ENCODE measurements at places on chromosomes 13 and 19.

DNA sequence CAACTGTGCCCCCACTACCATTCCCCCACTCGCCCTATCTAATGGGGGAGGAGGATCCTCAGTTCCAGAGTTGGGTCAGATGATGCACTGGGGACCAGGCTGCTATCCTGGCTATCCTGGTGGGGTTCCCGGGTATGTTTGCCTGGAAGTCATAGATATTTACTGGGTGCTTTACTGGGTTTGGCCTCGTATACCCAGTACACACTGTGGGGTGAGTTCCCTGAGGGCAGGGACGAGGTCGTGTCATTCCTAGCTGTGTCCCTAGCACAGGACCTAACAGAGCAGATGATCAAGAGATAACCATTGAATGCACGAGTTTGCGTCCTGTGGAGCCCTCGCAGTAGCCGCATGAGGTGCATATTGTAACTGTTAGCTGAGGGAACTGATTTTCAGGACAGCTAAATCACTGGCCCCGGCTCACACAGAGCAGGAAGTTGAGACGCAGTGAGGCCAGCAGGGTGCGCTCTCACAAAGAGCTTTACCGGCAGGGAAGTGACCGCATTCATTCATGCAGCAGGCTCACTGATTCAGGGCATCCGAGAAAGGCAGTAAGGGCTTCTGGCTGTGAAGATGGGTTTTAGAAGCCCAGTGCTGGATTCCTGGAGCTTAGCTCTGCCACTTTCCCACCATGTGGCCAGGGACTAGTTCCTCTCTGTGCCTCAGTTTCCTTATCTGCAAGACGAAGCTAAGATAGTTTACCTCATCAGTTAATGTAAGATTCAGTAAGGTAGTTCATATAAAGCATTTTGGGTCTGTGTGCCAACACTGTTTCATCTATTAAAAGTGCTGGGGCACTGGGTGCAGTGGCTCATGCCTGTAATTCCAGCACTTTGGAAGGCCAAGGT, 6.0 kb downstream of the RUVBL2 start:
- peak; percentile 35 for DNase-seq

- DNase-seq, result no peak
These were observed at the start of gene HS6ST3 for GRCh38 chr13:96089749-96090239. TSS of gene HS6ST3 (plus strand) at chr13:96090107.

DNA sequence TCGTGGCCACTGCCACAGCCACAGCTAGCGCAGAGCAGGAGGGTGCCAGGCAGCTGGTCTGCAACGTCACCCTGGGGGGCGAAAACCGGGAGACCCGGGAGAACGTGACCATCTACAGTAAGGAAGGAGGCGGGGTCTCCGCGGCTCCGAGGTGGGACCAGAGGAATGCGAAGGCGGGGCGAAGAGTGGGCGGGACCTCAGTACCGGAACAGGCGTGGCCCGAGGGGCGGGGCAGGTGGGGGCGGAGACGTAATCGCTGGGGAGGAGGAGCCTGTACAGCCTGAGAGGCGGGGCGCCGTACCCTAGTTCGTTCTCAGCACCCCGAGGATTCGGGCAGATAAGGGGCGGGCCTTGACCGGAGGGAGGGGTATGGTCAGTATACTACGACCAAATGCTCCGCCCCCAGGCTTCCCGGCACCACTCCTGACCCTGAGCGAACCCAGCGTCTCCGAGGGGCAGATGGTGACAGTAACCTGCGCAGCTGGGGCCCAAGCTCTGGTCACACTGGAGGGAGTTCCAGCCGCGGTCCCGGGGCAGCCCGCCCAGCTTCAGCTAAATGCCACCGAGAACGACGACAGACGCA, 2.5 kb downstream of the ICAM5 start:
- peak; percentile 52 for DNase-seq

DNA sequence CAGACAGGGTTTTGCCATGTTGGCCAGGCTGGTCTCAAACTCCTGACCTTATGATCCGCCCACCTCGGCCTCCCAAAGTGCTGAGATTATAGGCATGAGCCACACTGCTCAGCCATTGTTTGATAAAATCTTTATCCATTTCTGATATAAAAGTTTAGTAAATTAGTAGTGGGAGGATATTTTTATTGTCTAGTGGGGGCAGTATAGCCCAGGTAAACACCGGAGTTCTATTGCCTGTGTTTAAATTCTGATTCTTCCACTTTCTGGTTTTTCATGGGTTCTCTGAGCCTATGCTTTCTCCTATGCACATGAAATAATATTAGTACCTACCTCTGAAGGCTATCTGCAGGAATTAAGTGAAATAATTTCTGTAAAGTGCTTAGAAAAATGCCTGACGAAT, 20.1 kb upstream of the ARHGEF18 start:
- no peak for DNase-seq

DNA sequence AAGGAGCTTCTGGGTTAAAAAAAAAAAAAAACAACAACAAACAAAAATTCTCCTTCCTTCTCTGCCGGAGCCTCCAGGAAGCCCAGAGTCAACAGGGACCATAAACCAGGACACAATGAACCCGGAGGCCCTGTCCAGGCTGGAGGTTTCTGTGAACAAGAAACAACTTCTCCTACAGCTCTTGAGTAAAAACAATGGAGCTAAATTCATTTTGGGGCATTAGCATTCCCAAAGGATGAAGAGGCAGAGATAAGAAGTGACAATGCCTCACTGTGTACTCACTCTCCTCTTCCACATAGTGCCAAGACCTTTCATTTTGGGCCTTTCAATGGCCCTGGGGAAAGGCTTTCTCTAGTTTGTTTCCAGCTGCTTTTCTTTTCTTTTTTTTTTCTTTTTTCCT, 9.0 kb downstream of the RHPN2 start:
- DNase-seq, result no peak

GRCh38 chr19:13396250-13397080, 109.8 kb downstream of the CACNA1A start:
- DNase-seq, result no peak

DNA sequence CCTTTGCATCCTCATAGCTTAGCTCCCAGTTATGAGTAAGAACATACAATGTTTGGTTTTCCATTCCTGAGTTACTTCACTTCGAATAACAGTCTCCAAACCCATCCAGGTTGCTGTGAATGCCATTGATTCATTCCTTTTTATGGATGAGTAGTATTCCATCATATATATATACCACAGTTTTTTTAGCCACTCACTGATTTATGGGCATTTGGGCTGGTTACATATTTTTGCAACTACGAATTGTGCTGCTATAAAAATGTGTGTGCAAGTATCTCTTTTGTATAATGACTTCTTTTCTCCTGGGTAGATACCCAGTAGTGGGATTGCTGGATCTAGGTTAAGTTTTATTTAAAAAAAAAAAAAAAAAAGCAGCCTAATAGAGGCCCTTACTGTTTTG, 14.1 kb downstream of the TNFRSF19 start:
- no peak for DNase-seq

DNA sequence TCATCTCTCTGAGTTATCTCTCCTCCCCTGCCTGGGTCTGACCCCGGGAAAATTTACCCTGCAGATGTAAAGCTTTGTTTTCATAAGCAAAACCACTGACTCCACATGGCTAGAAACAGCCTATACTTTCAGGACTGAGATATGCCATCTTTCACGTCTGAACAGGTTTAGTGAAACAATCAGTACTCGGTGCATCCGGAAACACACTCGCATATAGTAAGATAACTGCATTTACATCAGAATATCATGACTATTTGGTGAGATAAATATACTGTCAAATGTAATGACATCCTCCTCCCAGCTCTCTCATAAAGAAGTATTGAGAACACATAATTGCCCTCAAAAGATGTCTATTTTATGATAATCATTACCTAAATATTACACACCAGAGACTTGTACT, 172.8 kb downstream of the EFNB2 start:
- DNase-seq, result no peak

DNA sequence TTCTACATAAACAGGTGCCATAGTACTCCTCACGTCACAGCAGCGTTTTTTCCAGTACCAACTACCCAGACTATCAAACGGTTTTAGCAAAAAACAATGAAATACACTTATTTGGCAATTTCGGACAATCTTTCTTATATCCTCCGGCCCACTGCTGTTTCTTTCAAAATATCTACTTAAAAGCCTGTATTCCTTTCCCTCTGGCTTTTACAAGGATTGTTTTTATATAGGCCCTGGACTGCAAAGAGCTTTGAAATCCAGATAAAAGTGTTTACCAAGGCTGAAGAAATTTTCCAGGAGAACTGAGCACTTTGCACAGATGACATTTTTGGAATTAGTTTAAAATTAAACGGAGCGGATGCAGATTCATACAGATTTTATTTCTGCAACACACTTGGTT, 255.9 kb upstream of the STARD13 start:
- no peak for DNase-seq

DNA sequence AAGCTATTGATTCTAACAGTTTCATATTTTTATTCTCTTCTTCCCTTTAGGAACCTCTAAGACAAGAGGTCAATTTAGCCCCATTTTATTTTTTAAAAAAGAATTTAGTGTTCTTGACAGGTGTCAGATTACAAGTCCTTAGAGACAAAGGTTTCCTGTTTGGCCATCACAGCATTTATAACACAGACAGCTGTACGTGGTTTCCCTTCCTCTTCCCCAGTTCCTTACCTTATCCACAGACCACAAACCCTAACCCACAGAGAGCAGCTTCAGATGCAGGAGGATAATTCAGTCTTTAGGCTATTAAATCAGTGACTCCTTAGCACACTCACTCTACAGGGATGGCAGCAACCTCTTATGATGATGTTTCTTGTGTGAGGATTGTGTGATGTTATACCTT, 1210.1 kb downstream of the DIAPH3 start:
- DNase-seq, result no peak

DNA sequence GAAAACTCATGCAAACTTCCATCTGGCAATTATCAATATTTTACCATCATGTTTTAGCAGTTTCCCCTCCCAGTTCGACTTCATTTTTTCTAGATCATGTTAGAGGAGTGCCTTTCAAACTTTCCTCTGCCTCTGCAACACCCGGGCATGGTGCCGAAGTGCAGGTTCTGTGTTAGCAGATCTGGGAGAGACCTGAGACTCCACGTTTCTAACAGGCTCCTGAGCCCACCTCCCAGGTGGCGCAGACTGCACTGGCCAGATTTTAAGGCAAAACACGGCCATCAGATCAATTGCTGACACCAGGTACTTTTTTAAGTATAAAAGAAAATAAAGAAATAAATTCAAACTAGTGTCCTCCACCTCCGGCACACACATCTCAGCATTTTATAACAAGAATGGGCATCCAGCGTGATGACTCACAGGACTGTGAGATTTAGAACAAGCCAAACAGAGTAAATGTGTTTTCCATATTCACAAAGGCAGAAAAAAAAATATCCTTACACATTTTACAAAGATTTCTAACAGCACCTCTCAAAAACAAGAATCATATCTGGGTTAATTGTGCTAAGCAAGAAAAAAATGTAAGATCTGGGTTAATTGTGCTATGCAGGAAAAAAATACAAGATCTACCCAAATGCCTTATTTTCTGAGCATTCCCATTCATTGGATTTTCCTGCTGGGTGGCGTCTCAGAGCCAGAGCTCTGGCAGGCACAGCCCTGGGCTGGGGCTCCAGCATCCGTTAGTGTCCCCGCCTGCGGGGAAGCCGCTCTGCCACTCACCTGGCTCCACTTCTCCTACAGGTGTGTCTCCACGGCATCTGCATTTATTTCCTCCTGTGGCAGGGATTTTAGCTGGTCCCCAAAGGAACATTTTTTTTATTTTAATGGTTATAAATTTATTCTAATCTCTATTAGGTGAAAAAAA, 127.9 kb upstream of the SOX1 start:
- DNase-seq, result no peak

GRCh38 chr19:16850133-16850532, 20.9 kb downstream of the SIN3B start:
- DNase-seq, result no peak

- no peak for DNase-seq
These were observed 167.9 kb downstream of the LMO7 start for GRCh38 chr13:75804054-75804453.

GRCh38 chr13:50126263-50126992, 111.2 kb downstream of the KCNRG start:
- DNase-seq, result no peak

GRCh38 chr19:14054721-14055120, 7.2 kb downstream of the PALM3 start:
- no peak for DNase-seq

DNA sequence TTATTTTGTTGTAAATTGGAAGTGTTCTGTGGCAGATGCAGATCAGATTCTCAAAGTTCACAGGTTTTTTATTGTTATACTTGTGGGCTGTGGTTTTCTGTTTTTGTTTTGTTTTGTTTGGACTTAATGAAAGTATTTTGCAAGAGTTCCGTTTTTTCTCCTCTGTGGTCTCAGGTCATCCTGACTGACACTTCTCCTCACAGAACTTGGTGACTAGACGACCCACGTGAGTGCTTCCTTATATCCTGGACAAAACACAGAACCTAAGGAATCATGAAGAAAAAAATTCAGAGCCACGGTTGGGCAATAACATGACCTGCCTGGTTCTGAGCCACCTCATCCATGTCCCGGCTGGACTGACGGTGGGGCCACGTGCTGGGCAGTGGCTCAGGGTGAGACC, 2.5 kb upstream of the RFPL4AL1 start:
- no peak for DNase-seq

GRCh38 chr13:97502181-97502580, 68.2 kb downstream of the RAP2A start:
- no peak for DNase-seq

DNA sequence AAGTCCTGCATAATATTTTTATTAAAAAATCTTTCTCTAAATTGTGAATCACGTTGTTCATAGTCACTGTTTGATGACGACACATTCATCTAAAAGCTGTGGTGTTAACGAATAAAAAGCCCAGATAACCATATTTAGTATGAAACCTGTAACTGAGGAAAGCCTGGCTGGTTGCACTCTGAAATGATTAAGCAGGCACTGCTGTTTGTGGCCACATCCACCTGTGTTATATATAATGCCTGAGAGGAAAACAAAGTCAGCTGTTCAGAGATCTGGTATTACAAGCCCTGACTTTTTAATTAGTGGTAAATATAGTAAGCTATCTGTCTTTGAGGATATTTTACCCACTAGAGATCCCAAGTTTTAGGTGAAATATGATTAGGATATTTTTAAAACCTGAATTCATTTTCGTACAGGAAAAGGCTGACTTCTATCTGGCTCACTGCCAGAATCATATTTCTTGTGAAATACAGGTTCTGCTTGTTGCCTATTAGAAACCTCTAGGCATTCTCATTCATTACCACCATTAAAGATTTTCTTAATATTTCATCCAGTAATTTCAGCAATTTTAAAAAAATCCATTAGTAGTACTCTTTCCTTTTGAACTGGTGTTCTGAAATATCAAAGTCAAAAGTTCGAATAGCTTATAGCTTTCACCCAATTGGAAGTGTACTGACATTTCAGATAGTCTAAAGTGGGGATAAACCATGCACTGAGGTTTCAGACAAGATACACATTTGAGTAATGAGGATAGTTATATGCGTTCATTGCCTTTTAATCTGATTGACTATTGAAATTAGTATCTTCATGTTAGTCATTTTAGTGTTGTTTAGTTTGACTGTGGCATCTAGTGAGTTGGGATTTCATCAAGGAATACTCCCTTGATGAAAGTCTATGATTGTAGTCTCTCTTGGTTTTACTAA, 79.7 kb downstream of the LMO7 start:
- no peak for DNase-seq

- DNase-seq, result no peak
These were observed 625.3 kb upstream of the PRR20A start for GRCh38 chr13:56515441-56515840.

- no peak for DNase-seq
These were observed 12.9 kb upstream of the RFXAP start for GRCh38 chr13:36806102-36806501.

GRCh38 chr13:59112221-59112718, 1051.5 kb downstream of the DIAPH3 start:
- DNase-seq, result no peak

Measured in stimulated activated CD4-positive, alpha-beta T cell treated with anti-CD3 and anti-CD28 coated beads, Interleukin-1b, Interleukin-23, amount 100 ng/mL, for 1 hour (primary cell).